ENCODE measurements at places on chromosomes 3 and 15.

DNA sequence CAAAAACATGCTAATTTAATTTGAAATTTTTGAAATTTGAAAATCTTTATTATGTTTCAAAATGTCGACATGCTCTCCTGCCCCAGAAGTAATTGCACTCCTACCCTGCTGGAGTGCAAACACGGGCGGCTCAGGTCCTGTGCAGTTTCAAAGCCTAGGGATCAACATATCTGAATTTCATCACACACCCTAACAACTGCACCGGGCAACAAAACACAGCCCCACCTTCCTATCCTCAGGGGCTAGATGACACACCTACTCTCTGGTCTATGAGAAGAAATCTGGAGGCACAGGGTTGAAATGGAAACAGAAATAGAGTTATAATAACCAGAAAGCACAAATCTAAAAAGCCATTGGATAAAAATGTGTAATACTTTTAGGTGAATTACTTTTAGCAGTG lies 61.4 kb downstream of the BFSP2 start:
- peak; percentile 40 for DNase-seq

DNA sequence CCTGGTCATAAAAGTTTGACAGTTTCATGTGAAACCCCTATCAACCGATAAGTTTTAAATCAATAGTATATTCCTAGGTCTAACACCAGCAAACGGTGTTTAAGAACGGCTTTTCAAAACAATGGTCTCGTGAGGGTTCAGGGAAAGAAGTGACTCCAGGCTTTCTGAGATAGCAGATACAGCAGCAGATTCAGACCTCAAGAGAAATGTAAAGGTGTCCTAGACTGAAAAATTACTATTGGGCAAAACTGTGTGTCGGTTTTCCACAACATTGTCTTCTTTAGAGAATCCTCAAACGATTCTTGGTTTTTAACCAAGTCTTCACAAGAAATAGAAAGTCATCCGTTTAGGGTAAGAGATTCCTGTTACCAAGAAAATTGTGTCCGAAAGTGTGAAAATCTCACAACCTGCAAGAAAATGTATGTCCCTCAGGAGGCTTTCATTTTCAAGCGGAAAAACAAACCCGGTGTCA lies 1.2 kb downstream of the SETD2 start:
- no peak for DNase-seq

GRCh38 chr3:71805691-71806090 lies 20.7 kb upstream of the PROK2 start:
- DNase-seq = no peak

DNA sequence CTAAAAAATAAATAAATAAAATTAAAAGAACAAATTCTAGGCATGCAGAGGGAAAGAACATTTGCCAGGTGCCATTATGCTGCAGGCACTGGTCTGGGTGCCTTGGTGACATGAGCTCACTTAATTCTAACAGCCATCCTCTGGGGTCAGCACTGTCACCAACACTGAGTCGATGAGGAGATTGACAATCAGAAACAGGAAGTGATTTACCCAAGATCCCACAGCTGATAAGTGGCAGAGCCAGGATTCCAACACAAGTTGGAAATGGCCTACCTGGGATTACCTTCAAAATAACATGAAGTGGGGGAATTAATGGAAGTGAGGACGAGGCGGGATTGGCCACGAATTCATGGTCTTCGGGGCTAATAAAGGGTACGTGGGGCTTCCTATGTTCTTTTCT lies 3.6 kb downstream of the PLIN1 start:
- no peak for DNase-seq

- peak; percentile 71 for DNase-seq
Measured at GRCh38 chr15:84878504-84878903, 6.0 kb upstream of the SLC28A1 start.

DNA sequence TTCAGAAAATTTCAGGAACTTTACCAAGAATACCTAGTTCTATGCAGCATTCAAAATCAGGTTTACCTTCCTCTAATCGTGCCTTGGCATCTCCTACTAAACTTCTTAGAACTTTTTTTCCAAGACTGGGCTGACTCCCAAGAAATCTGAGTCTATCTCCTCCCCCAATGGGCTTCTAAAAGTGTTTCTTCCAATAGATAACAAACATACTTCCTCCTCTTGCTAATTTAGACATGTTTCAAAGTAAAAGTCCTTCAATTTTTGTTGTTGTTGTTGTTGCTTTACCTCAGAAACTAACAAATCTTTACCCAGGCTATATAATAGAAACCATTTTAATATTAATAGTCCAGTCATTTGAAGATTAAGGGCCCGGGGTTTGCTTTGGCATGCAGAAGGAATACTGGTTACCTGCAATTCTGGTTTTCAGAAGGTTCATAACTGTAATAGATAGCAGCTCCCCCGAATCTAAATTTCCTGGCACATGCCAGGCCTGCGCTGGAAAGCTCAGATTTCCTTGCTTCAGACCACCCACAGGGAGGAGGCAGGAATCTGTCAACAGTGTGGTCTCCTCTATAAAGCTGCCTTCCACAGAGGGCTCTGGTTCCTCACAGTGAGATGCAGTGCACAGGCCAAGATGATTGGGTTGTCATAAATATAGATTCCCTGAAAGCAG lies 188.7 kb downstream of the THRB start:
- no peak for DNase-seq

GRCh38 chr3:31352331-31352730 lies 180.4 kb upstream of the STT3B start:
- no peak for DNase-seq

- no peak for DNase-seq
Measured at GRCh38 chr3:188701485-188701969, 470.2 kb upstream of the TPRG1 start.

- DNase-seq = no peak
Measured at GRCh38 chr15:71228403-71228802, 113.1 kb downstream of the THSD4 start.

- DNase-seq = no peak
Measured at GRCh38 chr15:49151831-49152230, 3.6 kb downstream of the COPS2 start.

DNA sequence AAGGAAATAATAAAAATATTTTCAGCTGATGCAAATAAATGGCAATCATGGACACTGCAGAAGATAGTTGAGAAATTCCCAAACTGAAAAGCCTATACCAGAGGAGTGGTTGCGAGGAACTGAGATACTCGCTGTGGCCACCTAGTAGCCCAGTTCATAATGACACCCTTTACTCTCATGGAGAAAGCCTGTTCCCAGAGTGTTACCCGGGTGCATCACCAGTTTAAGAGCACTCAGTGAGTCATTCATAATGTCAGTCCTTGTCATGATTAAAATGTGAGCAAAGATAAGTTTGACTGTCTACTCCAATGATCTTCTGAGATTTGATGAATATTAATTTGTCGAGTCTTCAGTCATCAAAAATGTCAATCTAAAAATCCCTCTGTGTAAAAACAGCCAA lies 138.4 kb upstream of the LRRC3B start:
- DNase-seq = no peak

DNA sequence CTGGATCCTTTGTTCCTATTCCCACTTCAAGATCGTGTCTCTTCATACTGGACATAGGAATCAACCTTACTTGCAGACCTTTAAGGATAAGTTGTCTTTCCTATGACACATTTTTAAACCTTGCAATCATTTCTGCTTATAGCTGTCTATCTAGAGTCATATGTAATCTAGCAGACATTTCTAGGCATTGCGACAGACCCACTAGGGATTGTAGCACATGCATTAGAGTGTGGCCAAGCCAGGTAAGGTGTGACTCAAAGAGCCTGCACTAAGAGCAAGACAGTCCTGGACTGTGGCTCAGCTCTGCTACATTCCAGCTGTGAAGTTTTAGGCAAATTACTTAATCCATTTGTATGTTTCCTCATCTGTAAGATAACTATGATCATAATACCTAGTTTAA lies 38.8 kb upstream of the BFSP2 start:
- DNase-seq = no peak

GRCh38 chr15:48717458-48717857 lies 71.9 kb upstream of the FBN1 start:
- no peak for DNase-seq

- no peak for DNase-seq
Measured at GRCh38 chr3:10334459-10334858, 13.5 kb upstream of the SEC13 start.

GRCh38 chr3:81620849-81621248 lies 140.6 kb downstream of the GBE1 start:
- no peak for DNase-seq

- no peak for DNase-seq
Measured at GRCh38 chr15:68343579-68344225, 66.2 kb downstream of the FEM1B start.

GRCh38 chr15:63677778-63678177 lies 80.6 kb downstream of the FBXL22 start:
- DNase-seq = peak; percentile 13

DNA sequence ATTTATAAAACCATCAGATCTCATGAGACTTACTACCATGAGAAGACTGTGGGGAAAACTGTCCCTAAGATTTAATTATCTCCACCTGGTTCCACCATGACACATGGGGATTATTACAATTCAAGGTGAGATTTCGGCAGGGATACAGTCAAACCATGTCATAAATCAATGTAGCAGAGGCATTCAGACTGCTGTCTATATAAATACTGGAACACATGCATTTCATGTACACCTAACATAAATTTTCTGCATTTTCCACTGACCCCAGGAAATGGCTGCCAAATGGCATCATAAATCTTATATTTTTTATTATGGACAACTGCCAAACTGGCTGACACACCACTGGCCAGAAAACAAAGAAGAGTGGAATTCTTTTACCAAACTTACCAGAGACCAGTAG lies 755.1 kb upstream of the EPHA6 start:
- DNase-seq = no peak

DNA sequence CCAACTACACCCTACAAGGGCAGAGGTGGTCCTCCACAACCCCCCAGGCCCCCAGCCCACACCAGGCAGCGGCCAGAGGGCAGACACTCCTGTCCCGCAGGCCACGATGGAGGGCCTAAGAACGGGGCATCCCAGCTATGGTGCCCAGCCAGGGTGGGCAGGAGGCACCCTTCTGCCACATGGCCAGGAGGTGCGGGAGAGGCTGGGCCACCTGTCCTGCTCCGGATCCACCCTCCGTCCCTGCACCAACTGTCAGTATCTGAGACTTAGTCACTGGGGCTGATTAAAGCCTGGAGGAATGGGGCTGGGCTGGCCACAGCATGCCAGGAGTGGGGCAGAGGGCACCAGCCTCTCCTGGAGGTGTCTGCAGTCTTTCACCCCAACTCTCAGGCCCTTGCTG lies 37.9 kb downstream of the TNK2 start:
- DNase-seq = peak; percentile 80

DNA sequence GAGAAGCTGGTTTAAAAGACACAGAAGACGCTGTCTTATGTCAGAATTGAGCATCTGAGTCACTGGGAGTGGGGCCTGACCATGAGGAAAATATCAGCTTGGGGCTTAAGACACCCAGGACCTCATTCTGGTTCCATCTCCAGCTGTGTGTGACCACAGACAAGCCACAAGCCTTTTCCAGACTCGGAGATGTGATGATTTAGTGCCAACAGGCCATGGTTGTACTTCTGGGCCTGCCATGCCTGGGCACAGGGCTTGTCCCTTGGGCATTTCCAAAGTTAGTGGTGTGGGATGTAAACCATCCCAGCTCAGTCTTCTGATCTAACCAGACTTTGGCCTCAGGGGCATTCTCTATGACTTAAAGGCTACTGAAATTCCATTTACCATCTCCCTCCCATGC lies 269.8 kb downstream of the RYR3 start:
- DNase-seq = no peak

DNA sequence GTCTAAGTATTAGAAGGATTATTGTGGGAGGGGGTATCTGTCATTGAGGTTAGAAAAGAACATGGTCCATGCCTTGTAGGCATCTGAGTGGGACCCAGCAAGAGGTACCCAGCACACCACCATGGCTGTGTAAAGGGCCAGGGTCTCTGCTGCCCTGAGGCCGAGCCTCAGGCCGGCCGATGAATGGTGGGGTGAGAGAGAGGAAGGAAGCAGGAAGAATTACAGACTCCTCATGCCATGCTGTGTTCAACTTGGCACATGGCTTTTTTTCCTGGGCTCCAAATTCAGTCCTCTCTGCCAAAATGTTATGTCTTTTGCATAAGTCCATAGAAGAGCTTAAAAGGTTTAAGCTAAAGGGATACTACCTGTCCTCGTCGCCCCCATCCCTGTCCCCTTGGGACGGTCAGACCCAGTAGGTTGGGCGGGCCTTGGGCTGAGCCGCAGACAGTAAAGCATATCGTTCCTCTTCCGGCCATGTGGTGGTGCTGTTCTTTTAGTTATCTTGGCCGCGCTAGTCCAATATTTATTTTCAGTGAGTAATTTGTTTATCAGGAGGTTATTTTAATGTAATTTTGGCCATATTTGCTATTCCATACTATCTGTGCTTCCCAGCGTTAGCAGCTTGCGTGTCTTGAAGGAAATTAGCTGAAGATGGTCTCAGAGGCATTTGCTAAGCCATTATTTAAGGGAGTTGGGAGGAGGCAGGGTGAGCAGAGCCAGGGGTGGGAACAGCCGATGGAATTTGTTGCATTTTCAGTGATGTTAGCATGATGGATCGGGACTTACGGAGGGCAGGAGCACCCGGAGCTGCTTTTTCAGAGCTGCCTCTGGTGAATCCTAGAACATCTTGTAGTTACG lies 152.4 kb downstream of the AGBL1 start:
- peak; percentile 57 for DNase-seq

DNA sequence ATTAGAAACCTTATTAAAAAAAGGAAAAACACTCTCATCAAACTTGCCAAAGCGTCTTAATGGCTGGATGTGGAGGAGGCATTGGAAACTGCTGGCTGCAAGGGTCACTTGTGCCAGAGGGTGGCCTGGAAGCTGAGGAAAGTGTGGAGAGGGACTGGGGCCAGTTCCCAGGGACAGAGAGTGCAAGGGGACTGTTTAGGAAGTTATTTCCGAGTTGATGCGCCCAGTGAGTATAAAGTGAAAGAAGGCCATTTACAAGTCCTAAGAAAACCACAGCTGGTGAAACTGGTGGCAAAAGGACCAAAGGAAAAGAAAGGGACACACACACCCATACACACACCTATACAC lies 7.2 kb upstream of the KCTD6 start:
- no peak for DNase-seq

GRCh38 chr3:134998158-134998557 lies 203.1 kb downstream of the EPHB1 start:
- DNase-seq = no peak

DNA sequence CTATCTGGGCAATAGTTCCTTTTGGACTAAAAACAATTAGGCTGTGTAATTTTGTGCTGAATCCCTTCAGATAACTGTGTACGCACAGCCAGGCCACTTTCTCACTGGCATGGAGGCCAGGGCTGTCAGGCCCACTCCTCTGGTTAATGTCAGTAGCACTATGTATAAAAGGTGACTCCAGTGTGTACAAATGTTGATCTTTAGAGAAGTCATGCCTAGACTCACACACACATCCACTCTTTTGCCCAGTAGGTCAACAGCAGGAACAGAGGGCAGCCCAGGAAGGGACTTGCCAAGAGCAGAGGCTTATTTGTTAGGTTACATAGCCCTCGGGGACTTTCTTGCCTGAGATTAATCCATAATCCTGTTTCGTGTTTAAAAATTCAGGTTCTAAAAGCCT lies 416.6 kb upstream of the WNT5A start:
- DNase-seq = no peak

- DNase-seq = no peak
Measured at GRCh38 chr3:45746777-45747622, 49.3 kb downstream of the SLC6A20 start.

- DNase-seq = no peak
Measured at GRCh38 chr3:103899328-103899727, 1464.5 kb downstream of the ZPLD1 start.

All from RWPE1 (cell line).